Right lung (tissue), 10 donors: ENCODE measurements at places on chromosomes 3 and 15.
A peak's percentile ranks its signal among the peaks of the same experiment; 100 is the strongest.

DNA sequence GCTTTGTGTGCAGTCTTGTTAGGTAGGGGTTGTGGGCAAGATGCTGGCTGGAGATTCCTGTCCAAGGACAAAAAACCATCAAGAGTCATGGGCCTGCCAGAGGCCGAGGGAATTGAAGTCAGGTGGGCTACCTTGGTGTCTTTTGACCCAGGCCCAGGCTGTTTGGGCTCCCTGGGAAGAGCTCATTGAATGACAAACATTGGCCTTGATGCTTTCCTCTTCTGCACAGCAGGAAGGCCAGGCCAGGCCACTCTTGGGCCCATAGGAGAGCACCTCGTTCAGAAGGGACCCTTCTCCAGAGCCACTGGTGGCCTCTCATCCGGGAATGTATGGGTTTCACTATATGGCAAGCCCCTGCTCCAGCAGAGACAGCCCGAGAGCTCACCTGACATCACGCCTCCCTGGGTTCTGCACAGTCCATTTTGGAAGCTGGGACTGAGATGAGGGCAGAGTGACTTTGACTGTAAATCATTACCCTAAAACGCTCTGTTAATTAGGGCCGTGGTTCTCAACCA, 169.1 kb downstream of the NSMCE3 start:
- DNase-seq: no peak

- DNase-seq: peak; percentile 78
Measured at GRCh38 chr3:16174389-16174788, at the start of gene GALNT15. GALNT15 (plus strand) TSS chr3:16174680; CDS start chr3:16175152, 472 bp downstream.

- no peak for DNase-seq
Measured at GRCh38 chr3:170274641-170275040, 52.4 kb downstream of the PRKCI start.

DNA sequence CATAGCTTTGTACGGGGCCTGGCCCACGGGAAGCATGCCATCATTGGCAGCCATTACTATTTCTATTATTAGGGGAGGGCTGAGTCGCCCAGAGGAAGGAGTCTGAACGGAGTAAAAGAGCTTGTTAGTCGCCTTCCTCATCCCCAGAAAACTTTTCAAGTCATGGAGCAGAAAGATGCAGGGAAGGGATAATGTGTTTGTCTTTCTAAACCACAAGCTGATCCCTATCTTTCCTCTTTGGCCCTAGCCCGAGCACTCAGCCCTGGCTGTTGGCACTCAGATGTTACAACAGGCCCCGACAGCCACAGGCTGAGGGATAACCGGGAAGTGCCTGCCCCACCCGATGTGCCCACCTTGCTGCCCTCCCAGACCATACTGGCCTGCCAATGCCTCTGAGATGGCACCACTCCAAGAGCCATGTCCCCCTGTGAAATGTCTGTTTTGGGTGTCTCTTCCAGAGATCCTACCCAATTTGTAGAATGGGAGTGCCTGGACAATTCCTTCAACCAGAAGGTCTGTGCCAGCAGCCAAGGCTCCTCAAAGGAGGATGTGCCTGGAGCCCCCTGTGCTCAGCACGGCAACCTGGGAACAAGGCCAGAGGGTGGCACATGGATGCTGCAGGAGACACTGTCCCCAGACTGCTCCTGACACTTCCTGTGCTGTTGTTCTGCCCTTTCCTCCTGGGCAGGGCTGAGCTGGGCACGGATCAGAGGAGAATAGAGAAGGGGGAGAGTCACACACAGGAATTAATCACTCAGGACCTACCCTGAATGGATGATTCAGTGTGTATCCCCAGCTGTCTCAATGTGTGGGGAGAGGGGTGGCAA, 10.8 kb downstream of the PAK6 start:
- DNase-seq: no peak

DNA sequence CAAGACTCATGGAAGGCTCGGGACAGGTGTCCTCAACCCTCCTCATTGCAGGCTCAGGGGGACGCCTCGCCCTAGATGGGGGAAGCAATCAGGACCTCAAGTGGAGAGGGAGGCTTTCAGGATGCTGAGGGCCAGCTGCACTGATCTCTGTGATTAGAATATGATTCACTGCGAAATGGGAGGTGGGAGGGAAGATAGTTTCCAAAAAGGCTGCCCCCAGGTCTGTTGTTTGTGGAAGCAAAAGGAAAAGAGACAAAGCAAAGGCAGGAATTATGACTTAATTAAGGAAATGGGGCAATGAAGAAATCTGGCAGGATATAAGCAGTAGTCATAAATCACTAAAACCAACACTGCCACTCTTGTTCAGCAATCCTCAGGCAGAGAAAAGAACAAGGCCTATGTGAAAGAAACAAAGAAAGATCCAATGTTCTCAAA, 85.6 kb upstream of the ABHD17C start:
- DNase-seq: no peak

- no peak for DNase-seq
Measured at GRCh38 chr15:64288577-64288976, 67.4 kb downstream of the CSNK1G1 start.

DNA sequence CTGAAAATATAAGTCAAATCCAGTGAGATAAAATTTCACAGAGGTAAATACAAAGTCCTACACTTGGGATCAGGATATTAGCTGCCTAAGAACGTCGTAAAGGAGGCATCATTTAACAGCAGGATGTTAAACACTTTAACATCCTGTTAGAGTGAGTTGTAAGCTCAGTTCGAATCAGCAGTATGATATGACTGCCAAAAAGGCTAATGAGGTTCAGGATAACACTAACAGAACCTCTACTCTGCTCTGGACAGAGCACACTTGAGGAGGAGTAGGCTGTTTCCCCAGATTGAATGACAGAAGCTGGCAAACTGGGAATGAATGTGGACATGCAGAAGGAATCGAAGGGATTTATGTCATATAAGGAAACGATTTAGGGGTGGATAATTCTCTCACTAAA, 227.1 kb upstream of the CD96 start:
- DNase-seq: no peak

DNA sequence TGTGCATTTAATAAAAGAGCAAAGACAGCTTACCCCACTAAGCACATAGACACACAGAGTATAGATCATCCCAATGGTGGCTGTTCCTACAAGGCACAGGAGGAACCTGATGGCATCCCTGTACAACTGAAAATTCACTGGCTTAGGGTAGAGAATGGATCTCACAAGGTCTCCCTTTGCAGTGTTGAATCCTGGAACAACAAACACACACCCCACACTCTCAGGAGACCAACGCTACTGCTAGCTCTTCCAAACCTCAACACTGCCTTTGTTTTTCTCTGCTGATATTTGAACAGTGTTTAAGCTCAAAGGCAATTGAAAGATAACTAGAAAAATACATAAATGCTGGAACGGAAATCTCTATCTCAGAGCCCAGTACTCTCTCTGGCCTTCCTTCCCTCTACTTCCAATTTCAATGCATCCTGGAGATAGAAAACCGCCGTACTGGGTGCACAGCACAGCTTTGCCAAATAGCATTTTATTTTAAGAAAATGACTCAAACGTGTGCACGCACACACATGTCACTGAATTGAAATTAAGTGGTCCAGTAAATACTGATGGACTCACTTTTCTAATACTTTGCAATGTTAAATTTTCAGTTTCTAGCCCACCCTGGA, 87.5 kb upstream of the ATP13A5 start:
- DNase-seq: no peak

DNA sequence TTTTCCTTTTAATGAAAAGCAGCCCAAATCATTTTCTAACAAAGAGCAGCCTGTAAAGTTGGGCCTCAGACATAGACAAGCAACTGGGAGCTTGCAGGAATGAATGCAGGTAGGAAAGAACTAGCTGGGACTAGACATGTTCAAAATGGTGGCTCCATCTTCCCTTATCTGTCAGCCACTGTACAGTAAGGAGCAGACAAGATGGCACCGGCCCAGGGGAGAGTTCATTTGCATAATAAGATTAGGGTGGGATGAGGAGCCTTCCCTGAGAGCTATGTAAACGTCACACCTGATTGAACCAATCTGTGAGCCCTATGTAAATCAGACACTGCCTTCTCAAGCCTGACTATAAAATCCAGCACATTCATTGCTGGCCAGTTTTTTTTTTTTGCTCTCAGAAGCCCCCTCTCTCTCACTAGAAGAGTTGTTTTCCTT, 59.7 kb upstream of the GK5 start:
- DNase-seq: no peak
